A172 (cell line): ENCODE measurements at places on chromosomes 16 and 17. TPM values are rescaled to one million over a fixed set of nuclear protein-coding genes. Genes with fewer than 3 reads are reported as not detected.

GRCh38 chr16:81429045-81429521 lies 15.5 kb upstream of the CMIP start:
- DNase-seq = peak; percentile 46

- peak; percentile 41 for DNase-seq
Measured at GRCh38 chr16:27237219-27238015, 31.2 kb downstream of the NSMCE1 start.

GRCh38 chr16:75111961-75112733 lies 4.4 kb downstream of the LDHD start:
- DNase-seq = no peak

DNA sequence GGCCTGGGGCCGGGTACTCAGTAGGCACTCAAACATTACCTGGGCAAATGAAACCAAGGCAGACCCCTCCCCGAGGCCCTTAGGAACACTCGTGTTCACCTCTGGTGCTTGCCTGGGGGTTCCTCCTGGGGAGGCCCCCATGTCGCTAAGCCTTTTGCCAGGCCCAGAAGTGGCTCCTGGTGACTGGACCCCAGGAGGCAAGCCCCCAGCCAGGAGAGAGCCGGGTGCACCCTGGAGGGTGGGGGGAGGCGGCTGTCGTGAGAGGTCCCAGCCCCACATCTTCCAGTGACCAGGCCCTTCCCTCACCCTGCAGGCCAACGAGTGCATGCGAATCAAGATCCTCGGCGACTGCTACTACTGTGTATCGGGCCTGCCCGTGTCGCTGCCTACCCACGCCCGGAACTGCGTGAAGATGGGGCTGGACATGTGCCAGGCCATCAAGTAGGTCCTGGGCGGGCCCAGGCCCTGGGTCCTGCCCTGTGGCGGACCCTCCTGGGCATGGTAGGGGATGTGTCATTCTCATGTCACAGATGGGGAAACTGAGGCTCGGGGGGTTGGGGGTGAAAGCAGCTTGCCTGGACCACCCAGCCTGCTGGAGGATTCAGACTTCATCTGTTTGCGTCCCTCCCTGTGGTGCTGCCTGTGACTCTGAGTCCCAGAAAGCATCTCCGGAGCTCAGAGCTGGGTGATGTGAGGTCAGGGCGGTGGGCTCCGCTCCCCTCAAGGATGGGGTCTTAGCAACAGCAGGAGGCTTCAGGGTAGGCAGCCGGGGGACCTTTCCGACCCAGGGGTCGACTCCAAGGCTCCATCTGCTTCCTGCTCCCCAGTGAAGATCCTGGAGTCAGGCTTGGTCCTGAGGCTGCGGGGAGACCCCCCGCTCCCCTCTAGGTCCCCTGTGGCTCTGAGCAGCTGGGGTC lies 32.5 kb downstream of the ADCY7 start:
- DNase-seq = no peak

The MINK1 gene
- 31.4 and 31.6 TPM in 2 replicates for total RNA-seq

DNA sequence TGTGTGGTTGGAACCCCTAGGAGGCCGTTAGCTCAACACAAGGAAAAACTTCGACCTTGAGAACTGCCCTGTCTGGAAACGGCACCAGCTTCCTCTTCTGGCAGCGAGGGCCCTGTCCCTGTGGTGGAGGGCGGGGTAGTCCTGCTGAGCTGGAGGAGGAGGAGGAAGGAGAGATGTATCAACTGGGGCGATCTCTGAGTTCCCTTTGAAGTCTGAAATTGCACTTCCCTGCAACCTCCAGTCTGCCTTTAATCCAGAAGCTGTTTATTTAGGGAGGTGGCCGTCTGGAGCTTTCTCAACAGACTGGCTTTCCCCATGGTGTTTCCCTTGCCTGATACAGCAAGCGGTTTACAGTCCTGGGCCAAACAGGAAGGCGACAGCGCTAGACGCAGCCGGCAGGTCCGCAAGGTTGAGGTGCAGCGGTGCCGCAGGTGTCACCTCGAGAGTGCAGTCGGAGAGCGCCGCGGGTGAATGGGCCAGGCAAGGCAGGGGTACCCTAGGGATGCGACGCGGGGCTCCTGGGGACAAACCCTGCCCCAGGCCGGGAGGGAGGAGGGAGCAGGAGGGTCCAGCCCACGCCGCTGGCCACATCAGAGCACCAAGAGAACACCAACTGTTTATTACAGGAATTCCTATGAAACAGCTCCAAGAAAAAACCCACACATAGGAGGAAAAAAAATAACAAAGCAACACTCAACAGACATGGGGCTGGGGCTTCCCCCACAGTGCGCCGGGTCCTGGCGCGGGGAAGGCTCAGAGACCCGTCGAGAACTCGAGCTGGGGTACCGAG lies 11.4 kb upstream of the MRPS23 start:
- DNase-seq = peak; percentile 79

The SLC12A3 gene
- not detected in 2 replicates for total RNA-seq

GRCh38 chr16:48546774-48547173 lies 63.2 kb downstream of the N4BP1 start:
- no peak for DNase-seq

DNA sequence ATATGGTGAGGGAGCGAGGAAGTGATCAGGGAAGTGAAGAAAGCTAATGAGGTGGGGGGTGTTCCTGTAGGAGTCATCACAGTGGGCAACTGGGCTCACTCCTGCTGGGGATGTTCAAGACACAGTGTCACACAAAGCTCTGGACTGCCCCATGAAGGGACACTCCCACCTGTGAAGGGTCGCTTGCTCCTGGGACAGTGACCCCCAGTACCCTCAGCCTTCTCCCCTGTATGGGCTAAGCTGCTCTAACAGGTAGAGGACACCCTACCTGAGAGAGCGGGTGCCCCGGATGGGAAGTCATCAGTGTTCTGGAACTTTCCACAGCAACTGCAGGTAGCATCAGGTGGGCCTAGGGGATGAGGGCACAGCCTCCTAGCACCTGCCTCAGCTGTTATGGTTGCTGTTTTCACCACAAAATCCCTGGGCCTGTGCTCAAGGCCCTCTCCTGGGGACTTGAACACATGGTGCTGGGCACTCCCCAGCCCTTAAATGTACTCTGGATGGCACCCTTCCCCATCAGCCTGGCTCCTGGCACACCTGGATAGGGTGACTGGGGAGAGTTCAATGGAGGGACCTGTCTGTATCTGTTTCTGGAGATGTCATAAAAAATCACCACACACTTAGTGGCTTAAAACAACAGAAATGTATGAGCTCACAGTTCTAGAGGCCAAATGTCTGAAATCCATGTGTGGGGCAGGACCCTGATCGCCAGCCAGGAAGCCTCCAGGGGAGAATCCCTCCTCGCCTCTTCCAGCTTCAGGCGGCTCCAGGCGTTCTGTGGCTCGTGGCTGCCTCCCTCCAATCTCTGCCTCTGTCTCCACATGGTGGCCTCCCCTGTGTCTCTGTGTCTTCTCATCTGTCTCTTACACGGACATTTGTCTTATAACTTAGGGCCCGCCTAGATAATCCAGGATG lies 104.0 kb upstream of the CDH5 start:
- peak; percentile 31 for DNase-seq

DNA sequence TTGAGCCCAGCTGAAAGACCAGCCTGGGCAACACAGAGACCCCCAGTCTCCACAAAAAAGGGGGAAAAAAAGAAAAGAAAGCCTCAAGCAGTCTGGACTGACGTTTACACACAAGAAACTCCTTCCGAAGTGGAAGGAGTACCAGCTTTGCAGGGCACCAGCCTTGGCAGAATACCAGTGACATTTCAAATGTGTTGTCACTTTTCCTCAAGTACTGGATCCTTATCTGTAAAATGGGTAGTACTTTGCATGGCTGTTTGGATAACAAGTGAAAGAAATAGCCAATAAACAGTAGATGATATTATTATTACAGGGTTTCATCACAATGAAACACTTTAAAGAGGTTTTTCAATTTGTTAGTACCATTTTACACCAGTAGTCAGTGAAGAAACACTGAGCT lies 14.2 kb downstream of the YWHAE start:
- no peak for DNase-seq

DNA sequence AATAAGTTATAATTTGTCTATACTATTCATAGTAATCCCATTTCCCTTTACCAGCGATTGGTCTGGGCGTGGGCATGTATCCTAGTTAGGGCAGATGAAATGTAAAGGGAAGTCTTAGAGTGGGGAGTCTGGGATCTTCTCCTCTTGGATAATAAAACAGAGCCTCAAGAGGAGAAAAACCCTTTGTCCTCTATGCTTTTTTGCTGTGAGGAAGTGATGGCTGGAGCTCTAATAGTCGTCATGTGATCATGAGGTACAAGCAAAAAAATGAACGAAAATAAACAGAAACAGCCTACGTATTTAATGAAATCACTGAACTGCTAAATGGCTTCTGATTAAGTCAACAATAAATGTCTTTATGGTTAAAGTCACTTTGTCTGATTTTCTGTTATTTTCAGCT lies 26.8 kb downstream of the EFCAB5 start:
- no peak for DNase-seq

DNA sequence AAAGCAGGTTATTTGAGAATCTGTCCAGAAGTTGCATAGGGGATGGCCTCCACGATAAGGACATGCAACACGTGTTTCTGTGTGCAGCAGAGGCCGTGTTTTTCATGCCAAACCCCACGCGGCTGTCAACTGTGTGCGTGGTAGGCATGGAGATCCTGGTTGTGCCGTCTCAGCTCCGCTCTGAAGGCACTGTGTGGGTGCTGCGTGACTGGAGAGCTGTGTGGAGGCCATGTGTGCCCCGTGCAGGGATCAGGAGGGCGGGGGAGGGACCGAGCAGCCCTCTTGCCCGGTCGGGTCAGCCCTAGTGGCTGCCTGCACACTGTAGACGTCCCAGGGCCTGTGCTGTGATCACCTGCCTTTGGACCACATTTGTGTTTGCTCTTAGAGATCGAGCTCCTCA lies 74.5 kb downstream of the SEC14L1 start:
- DNase-seq = no peak

The RAB26 gene
- total RNA-seq = not detected in 2 replicates

The ARHGDIG gene
- 1.1 and 4.0 TPM in 2 replicates for total RNA-seq

DNA sequence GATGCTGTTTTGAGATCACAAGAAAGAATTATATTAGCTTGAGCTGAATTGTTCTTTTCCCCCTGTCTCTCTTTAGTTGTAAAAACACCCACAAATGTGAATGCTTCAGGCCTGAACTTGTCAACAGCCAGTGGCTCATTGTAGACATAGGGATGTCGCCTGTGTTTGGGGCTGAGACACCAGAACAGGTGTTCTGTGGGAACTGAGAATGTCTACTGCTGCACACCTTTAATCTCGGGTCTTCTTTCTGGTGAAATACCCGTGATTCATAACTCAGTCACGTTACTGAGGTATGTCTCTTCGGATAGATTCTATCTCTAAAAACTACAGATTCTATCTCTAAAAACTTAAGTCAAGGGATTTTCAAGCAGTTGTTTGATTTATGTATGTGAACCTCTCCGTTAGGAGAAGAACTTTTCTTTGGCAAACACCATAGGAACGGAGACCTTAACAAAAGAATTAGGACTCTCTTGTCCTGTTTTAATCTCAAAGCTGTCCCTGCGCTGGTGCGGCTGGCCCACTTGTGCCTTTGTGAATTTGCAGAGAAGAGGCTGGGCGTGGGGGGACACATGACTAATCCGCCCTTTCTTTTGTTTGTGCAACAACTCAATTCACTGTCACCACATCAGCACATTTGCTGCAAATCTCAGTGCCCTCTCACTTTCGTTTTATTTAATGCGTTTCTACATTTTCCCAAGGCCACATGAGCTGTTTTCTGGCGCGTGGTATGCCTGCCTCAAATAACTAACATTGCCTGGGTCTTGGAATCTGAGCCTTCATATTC lies 643.0 kb downstream of the MAF start:
- DNase-seq = no peak

GRCh38 chr16:80191928-80192327 lies 348.9 kb upstream of the DYNLRB2 start:
- no peak for DNase-seq

DNA sequence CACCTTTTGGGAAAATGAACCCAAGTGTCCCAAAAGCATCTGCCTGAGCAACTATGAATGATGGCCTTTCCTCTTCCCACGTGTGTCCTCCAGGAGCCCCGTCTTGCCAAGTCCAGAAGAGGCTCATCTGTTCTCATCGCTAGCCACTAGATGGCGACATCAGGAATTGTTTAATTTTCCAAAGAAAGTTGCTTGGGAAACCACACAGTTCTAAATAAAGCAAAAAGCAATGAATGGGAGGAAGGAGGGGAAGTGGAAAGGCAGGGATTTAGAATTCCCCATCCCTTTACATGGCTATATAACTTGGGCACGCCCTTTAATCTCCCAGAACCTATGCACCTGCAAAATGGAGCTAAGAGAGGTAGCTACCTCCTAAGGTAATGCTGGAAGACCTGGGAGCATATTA lies 9.0 kb upstream of the CDH5 start:
- DNase-seq = peak; percentile 82

DNA sequence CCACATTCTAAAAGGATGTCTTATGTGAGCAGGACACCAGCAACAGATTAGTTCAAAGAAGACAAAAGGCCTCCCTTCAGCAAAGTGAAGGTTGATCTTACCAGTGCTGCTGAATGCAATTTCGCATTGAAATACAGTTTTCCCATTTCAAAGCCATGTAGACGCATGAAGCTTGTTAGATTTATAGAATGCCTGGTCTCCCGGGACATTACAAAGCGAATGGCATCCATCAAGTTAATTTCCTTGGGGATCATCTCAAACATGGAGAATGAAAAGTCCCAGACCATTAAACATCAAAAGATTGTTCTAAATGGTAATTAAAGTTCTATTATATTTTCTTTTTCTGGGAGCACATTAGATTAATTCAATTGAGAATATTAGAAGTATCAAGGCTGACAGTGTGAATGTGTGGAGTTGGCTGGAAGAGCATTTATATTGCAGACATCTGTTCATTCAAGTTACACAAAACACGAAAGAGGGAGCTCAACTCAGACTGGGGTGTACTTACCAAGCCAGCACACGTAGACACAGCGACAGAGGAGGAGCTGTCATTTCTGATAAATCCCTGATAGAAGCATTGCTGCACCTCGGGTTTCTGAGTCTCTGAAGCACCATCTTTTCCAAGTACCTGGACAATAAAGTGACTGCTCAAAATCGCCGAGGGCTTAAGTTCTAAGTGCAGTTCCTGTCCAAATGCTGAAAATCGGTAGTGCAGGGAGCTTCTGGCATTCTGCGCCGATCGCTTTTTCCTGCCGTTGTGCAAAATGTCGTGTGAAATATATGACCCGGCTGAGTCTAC lies 3.8 kb downstream of the ADAMTS18 start:
- DNase-seq = peak; percentile 13

DNA sequence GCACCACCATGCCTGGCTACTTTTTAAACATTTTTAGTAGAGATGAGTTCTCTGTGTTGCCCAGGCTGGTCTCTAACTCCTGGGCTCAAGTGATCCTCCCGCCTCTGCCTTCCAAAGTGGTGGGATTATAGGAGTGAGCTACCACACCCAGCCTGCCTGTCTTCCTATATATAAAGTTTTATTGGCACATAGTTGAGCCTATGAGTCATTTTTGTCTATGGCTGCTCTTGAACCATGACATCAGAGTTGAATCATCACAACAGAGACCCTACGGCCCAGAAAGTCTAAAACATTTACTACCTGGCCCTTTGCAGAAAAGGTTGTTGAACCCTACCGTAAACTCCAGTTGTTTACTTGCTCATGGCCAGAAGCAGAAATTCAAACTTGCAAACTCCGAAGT lies 7.9 kb downstream of the SEPTIN12 start:
- DNase-seq = peak; percentile 48

The PERCC1 gene
- not detected in 2 replicates for total RNA-seq

The TEKT1 gene
- total RNA-seq = not detected in 2 replicates
